ENCODE measurements at places on chromosomes 16 and 17.

DNA sequence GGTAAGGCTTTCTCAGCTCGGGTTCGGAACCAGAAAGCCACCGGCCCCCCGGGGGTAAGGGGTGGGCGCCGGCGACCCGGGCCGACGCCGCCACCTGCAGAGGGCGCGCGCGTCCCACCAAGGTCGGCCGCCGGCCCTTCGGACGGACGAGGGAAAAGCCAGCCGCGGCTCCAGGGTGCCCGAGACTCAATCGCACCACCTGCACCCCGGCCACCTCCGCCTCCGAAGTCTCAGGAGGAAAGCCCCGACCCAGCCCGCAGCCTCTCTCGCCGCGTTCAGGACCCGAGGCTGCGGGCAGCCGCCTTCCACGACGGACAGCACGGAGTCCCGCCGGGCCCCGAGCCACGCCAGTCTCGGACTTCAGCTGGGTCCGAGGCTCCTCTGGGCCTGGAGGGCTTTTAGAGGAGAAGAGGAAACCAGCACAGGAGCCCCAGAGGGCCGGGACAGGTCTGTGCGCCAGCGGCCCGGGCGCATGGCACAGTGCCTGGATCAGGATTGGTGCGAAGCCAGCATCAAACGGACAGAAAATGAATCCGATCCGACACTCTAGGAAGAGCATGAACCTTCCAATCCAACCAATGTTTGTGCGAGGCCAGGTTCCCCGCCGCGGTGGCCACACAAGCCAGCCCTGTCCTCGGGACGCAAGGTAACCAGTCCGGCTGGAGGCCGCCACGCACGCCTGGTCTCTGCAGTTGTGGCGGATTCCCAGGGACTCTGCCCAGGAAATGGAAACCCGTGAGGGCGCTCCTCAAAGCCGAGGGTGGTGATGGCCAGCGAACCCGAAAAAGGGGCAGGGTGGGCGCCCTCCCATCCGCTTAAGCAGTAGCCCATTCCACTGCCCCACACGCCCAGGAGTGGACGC is 6.7 kb downstream of the CBX8 start:
- DNase-seq = no peak

DNA sequence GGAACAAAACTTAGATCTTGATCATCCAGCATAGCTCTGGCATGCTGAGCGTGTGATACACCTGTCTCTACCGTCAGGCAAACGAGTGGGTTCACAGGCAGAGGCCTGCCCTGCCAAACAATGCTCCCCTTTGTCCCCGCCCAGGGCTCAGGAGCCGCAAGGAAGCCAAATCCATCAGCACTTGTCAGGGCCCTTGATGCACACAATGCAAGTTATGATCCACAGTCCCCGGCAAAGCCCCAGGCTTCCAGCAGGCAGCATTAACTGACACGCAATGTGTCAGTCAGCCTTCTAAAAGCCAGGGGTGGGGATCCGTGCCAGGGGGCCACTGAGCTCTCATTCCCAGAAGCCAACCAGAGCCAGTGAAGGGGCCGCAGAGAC is 460.9 kb downstream of the SLC39A11 start:
- no peak for DNase-seq

DNA sequence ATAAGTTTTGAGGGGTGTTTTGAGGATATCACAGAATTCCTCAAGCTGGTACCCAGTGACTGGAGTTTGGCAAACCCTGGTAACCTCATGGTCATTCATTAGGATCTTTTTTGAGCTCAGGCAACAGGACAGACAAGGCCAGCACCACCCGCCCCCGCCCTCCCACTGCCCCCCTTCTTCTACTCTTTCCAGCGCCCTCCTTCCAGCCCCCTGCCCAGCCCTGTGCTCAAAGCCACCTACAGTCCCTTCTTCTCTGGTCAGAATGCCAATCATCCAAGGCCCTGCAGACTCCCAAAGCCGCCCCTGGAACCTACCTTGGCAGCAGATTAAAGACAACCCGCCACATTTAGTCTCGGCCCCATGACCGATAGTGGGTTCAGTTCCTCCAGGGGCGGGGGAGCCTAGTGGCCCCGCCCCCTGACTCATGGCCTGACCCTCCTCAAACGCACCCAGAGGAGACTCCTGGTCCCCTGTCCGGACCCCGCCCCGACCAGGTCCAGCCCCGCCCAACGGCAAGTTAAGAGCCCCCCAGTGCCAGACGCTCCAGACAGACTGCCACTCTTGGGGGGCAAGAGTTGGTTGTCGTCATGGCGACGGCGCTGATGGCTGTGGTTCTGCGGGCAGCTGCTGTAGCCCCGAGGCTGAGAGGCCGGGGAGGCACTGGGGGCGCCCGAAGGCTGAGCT is at the start of gene NAGS:
Gene NAGS (plus strand): TSS at position 546 of the 684 bp plus-strand sequence. CDS start 42 bp downstream, at position 588.
- DNase-seq = no peak

DNA sequence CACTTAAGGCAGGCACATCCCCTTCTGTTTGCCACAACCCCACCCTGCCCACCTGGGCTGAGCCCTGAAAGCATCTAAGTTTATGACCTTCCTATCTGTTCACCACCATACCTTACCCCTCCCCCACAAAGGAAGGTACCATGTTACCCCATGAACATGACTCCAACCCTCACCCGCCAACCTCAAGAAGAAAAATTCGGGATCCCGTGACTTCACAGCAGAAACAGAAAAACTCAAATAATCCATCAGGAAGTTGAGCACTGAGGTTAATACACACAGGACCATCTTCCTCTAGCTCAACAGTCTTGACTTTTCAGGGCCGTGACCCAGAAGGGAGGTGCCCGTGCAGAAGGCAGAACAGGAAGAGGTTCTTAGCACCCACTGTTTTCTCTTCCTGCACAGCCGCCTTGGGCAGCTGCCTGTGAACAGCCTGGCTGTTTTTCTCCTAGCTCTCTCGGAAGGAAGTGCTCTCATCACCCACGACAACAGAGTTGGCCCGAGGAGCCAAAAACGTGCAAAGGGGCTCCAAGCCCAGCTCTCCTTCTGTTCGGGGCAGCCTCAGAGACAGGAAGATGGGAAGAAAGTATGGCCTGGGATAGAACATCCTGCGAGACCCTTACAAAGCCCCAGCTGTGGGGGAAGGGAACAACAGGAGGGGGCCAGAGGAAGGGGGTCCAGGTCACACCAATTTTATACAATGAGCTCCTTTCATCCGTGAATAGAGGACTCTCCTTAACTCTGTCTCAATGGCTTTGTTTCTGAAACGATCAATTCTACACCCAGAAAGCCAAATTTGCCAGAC is 101.1 kb downstream of the XYLT1 start:
- DNase-seq = peak; percentile 84

DNA sequence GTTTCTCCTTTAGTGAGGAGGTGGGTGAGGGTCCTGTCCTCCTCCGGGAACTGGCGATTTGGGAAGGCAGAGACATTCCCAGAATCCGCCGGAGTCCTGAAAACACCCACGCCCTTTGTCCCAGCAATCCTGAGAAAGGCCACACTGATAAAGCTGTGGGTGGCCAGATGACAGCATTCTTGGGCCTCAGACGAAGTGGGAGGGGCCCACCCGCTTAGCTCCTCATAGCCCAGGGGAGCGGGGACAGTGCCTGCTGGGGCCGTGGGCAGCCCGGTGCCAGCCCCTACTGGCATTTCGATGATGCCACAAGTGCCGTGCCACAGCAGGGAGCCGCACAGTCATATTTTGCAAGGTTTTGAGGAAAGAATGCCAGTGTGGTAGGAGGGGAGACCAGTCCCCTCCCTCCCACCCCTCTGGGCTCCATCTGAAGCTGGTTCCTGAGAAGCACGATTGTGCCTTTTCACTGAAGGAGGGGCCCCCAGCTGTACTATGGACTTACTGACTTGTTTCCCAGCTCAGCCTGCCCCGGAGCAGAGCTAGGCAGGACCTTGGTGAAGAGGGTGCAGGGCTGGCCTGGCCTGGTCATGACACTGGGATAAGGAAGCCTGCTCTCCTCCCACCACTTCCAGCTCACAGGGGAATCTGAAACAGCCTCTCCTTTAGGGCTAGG is 20.9 kb upstream of the MPRIP start:
- no peak for DNase-seq

GRCh38 chr17:57832314-57833178 is 17.3 kb downstream of the MRPS23 start:
- no peak for DNase-seq

DNA sequence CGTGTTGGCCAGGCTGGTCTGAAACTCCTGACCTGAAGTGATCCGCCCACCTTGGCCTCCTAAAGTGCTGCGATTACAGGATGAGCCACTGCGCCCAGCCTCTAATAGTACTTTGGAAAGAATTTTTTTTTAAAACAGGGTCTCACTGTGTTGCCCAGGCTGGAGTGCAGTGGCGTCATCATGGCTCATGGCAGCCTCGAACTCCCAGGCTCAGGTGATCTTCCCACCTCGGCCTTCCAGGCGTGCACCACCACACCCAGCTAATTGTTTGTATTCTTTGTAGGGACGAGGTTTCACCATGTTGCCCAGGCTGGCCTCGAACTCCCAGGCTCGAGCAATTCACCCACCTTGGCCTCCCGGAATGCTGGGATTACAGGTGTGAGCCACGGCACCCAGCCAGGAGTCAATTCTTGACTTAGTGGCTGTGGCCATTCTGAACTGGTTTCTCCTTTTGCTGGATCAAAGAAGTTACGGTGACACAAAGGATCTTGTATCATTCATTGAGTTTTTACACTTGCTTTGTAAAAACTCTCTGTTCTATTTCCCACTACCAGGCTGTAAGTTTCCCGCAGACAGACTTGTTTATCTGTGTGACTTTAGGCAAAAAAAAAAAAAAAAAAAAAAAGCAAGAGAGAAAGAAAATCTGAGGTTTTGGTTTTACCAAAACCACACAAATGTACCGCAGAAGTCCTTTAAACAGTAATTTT is 12.7 kb upstream of the COTL1 start:
- no peak for DNase-seq

GRCh38 chr16:23496821-23497542 is 13.3 kb downstream of the GGA2 start:
- no peak for DNase-seq

All from T-cell (primary cell).